ENCODE measurements at places on chromosomes 11 and 22. TPM values are rescaled to one million over a fixed set of nuclear protein-coding genes. Genes with fewer than 3 reads are reported as not detected.

HBG1 gene
- polyA plus RNA-seq, result 0.41 TPM

SMIM35 gene
- 0.09 TPM for polyA plus RNA-seq

CHRM4 gene
- 0.23 TPM for polyA plus RNA-seq

RPL27A gene
- 4,277 TPM for polyA plus RNA-seq

ANO3 gene
- 0.25 TPM for polyA plus RNA-seq

APOBEC3H gene
- polyA plus RNA-seq, result 5.4 TPM

APOL6 gene
- polyA plus RNA-seq, result 9.3 TPM

CLDN5 gene
- 112 TPM for polyA plus RNA-seq

CRACR2B gene
- polyA plus RNA-seq, result 6.2 TPM

CSRP3 gene
- 0.37 TPM for polyA plus RNA-seq

PHETA2 gene
- polyA plus RNA-seq, result 5.2 TPM

SCGB1D2 gene
- 6.2 TPM for polyA plus RNA-seq

SAA2 gene
- 605 TPM for polyA plus RNA-seq

OR51A7 gene
- 0.05 TPM for polyA plus RNA-seq

HBG2 gene
- 1.0 TPM for polyA plus RNA-seq

LIF gene
- 0.21 TPM for polyA plus RNA-seq

NECTIN1 gene
- 11.7 TPM for polyA plus RNA-seq

PPFIBP2 gene
- polyA plus RNA-seq, result 5.6 TPM

DTX4 gene
- 2.0 TPM for polyA plus RNA-seq

UPK3A gene
- polyA plus RNA-seq, result 1.0 TPM
